Tibial nerve (tissue), 4 donors: ENCODE measurements at places on chromosomes 4 and X. TPM values are rescaled to one million over a fixed set of nuclear protein-coding genes. Genes with fewer than 3 reads are reported as not detected.

GRCh38 chrX:9848718-9849479 is 62.7 kb downstream of the SHROOM2 start:
- no peak for DNase-seq

Gene CT45A5
- total RNA-seq: not detected

Gene SMIM31
- not detected for total RNA-seq

Gene MAGEA9B
- not detected for total RNA-seq

Gene JAKMIP1
- total RNA-seq: 2.5 TPM

- DNase-seq: no peak
Measured at GRCh38 chr4:42708625-42709024, 51.7 kb upstream of the ATP8A1 start.

Gene SULT1E1
- not detected for total RNA-seq

- DNase-seq: no peak
Measured at GRCh38 chr4:152255437-152255836, 280.5 kb downstream of the FBXW7 start.

Gene MAGEB1
- total RNA-seq: not detected

- DNase-seq: no peak
Measured at GRCh38 chr4:3831529-3832150, 65.5 kb downstream of the ADRA2C start.

DNA sequence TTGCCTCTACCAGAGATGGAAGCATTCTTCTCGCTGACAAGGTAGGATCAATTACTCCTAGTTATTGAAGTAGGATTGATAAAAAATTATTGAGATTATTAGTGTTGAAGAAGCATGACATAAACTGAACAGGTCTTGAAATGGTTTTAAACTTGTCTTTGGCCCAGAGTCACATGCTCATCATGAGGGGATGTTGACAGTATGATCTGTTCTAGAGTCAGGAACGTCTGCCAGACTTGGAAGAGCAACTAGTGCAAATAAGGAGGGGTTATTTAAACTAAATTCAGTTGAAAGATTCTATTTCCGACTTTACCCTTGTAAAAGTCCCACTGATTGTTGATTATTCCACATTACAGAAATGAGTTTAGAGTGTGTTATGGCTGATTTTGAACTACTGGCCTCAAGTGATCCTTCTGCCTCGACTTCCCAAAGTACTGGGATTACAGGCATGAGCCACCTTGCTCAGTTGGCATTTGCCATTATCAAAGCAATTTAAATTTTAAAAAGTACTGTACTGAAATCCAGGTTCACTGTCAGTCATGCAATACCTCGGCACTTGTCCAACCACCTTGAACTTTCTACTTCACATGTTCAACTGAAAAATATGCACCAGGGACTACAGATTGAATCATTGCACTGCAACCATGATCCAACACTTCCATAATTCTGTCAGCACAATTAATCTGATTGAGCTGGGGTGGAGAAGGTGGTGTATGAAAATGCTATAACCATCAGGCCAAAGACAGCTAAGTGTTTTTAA is 19.7 kb downstream of the FABP2 start:
- peak; percentile 27 for DNase-seq

Gene SPP1
- total RNA-seq: 59.0 TPM

Gene FLNA
- 995 TPM for total RNA-seq

Gene WAS
- total RNA-seq: 14.7 TPM

Gene COMMD8
- 13.5 TPM for total RNA-seq

DNA sequence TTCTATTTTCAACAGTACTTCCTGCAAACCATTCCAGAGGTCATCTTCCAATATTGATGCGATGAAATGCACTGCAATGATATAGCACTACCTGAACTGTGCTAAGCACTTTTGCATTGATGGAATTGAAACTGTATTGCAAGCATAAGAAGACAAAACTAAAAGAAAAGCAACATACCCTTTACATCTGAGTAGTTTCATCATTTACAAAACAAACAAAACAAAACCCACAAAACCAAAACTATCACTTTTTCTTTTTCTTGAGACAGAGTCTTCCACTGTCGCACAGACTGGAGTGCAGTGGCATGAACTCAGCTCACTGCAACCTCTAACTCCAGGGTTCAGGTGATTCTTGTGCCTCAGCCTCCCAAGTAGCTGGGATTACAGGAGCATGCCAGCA is 120.1 kb upstream of the NAP1L5 start:
- no peak for DNase-seq

DNA sequence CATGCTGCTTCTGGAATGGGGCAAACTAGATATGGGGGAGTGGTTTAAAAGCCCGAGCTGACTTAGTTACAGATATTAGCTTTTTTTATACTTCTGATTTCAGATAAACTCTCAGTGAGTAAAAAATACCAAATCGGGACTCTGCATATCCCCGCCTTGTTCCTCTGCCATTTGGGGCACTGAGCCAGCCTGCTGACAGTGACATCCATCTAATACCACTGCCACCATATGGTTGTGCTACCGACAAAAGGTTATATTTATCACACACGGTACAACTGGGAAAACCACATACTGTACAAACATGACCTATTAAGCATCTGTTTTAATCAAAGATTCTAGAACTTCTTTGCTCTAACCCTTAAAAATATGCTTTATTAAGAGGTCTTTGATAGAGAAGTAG is 78.7 kb downstream of the GALNT7 start:
- DNase-seq: no peak

DNA sequence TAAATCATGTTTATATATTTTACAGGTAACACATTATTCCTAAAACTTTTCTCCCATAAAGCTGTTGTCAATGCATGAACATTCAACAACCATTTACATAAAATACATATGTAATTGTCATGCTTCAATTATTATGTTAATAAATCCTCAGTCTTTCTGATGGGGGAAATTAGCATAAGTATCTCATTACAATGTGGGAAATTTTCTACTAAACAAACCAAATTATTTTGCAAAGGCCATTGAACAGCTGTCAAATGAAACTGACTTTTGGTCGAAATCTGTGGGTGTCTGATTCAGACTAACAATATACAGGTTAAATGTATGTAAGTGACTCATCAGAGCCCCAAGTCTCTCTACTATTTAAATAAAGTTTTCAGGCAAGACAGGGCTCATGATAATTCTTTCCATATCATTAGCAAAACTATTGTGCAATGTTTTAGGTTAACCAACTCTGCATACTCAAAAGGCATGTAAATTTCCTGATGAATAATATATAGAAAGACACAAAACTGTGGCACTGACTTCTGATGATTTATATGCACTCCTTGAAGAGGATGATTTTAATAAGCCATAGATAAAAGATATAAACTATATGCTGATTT is 795.3 kb upstream of the AADAT start:
- DNase-seq: no peak

Gene NXF2B
- total RNA-seq: not detected

DNA sequence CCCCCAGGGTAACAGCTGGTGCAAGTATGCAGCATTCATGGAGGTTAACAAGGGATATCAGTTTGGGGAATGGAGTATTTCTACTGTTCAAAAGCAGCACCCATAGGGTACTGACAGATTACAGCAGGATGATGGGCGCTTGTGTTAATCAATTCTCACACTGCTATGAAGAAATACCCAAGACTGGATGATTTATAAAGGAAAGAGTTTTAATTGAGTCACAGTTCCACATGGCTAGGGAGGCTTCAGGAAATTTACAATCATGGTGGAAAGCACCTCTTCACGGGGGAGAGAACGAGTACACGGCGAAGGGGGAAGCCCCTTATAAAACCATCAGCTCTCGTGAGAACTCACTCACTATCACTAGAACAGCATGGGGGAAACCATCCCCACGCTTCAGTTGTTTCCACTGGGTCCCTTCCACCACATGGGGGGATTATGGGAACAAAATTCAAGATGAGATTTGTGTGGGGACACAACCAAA is 64.1 kb downstream of the TNIP2 start:
- no peak for DNase-seq

- no peak for DNase-seq
Measured at GRCh38 chrX:72477781-72478181, 94.9 kb downstream of the HDAC8 start.

GRCh38 chr4:144599621-144600020 is 46.3 kb upstream of the HHIP start:
- DNase-seq: no peak

DNA sequence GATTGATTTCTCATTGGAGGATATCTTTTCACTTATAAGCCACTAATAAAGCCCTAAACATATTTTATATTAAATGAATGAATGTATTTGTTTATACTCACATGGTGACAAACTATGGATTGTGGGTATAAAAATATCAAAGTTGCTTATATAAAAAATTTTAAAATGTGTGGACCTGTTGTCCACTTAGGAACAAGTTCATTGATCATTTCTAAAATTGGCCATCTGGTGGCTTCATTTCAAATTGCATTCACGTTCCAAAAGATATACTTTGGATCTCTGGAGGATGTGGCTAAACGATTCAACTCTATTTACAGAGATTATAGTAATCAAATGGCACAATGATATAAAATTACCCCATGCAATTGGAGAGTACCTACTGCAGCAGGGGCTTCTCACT is 32.5 kb downstream of the FSTL5 start:
- no peak for DNase-seq

Gene TEX11
- not detected for total RNA-seq

Gene PNMA6A
- 1.8 TPM for total RNA-seq

GRCh38 chrX:11481035-11481434 is 184.7 kb downstream of the ARHGAP6 start:
- no peak for DNase-seq

GRCh38 chr4:89009115-89009514 is 47.9 kb downstream of the FAM13A start:
- no peak for DNase-seq

GRCh38 chr4:72031868-72032608 is at the start of gene NPFFR2:
Gene NPFFR2 (plus strand): TSS chr4:72032000. CDS start chr4:72128592, 96,592 bp downstream.
- no peak for DNase-seq

DNA sequence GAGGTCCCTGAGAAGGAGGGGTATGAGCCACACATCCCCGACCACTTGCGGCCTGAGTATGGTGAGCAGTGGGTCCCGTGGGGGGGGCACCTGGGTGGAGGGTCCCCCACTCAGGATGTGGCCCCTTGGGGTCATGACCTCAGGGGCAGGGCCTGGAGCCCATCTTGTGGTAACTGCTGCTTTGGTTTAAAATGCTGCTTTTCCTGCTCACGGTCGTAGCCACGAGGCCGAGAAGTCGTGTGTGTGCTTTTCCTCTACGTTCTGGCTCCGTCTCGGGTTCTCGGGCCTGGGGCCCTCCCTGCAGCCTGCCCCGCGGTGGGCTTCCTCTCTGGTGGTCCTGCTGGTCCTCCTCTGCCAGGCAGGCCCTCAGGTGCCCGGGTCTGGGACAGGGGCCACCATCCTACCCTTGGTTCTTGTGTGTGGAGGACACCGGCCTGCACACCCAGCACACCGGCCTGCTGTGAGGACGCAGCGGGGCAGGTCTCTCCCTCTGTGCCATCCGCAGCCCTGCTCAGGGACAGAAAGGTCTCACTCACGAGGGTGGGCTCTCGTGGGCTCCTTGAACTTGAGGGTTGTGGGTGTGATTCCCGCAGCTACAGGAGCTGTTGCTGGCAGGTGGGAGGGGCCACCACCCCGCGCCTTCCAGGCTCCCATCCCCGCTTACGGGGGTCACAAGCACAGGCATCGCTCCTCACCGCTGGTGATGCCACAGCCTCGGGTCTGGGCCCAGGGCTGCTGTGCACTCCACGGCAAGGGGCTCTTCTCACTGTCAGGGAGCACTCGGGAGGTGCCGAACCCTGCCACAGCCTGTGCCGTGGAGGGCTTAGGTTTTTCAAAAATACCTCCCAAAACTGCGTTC is 19.6 kb downstream of the UVSSA start:
- DNase-seq: no peak

DNA sequence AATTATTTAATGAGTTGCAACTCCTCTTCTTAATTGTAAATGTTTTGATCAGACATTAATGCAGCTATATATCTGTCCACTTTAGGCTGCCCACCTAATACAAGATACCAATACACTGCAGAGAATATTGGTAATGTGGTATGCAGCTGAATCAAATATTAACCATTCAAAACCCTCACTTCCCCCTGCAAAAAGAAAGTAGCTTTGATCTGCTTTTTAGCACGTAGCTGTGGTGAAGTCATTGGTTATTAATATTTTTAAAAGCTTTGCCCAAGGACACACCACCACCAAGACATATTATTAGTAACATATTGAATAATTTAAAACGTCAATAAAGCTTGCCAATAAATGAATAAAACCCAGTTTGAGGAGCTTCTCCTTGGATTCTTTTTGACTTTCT is 28.6 kb upstream of the CYP2U1 start:
- DNase-seq: no peak

GRCh38 chr4:39353478-39354253 is 12.5 kb downstream of the RFC1 start:
- DNase-seq: no peak

GRCh38 chr4:71855944-71856343 is 72.1 kb upstream of the GC start:
- DNase-seq: no peak

Gene PHOX2B
- not detected for total RNA-seq

- no peak for DNase-seq
Measured at GRCh38 chr4:85747882-85748491, 273.0 kb downstream of the ARHGAP24 start.

GRCh38 chr4:107896646-107897045 is 34.7 kb upstream of the CYP2U1 start:
- no peak for DNase-seq

Gene ARHGEF6
- 23.7 TPM for total RNA-seq

DNA sequence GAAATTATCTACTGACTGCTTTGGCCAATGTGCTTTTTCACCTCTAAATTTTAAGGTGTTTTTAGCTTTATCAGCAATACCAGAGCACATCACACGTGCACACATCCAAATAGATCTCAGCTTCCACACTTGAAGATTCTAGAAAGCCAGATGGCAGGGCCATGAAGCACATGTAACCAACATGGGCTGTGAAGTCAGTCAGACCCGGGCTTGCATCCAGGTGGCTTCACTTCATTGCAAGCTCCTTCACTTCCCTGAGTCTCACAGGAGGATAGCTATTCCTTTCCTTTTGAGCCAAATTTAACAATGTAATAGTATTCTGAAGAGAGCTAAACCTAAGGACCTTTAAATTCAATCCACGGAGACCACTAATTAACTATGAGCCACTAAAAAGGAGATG is 86.5 kb downstream of the SH3RF1 start:
- no peak for DNase-seq

DNA sequence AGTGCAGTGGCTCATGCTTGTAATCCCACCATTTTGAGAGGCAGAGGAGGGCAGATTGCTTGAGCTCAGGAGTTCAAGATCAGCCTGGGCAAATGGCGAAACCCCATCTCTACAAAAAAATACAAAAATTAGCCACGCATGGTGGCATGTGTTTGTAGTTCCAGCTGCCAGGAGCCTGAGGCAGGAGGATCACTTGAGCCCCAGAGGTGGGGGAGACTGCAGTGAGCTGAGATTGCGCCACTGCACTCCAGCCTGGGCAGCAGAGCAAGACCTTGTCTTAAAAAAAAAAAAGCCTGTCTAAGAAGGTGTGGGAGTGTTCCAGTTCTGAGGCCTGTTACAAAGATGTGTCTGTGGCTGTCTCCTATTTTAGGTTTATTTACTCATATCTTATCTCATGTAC is 38.0 kb downstream of the PI4K2B start:
- DNase-seq: no peak

GRCh38 chr4:160514126-160514525 is 1411.2 kb downstream of the RAPGEF2 start:
- DNase-seq: no peak

- DNase-seq: no peak
Measured at GRCh38 chr4:73161527-73162185, 92.1 kb upstream of the COX18 start.

Gene CABS1
- not detected for total RNA-seq

GRCh38 chr4:186942758-186943377 is 219.2 kb upstream of the FAT1 start:
- DNase-seq: no peak
